NCI-H187 treated with DMSO at 0.1 percent for 48 hours (cell line): ENCODE measurements at places on chromosomes 16 and 17.
A peak's percentile ranks its signal among the peaks of the same experiment; 100 is the strongest.

GRCh38 chr17:77819497-77819896, 139.0 kb upstream of the TNRC6C start:
- no peak for DNase-seq

DNA sequence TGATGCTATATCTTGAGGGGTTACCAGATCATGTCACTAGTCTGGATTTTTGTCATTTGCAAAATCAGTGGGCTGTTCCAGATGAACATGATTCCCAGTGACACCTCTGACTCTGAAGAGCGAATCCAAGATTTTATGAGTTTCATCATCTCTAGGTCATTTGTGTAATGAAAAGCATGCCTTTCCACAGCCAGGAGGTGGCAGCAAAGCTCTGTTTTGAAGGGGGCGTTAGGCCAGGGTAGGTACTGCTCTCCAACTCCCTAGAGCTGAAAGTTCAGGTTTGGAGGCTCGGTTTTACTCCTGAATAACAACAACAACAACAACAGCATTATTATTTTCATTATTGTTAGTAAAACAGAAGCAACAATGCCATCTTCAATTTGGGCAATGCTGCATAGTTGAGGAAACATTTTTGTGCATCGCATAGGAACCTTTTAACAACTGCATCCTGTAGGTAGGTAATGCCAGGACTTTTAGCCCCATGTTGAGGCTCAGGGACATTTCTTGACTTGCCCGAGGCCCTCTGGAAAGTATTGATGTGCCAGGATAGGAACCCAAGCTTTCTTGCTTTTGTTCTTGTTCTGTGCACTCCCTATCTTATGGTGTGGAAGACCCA, 77.0 kb downstream of the MYH13 start:
- no peak for DNase-seq

- peak; percentile 63 for DNase-seq
These were observed at the start of gene RDM1 for GRCh38 chr17:35930211-35931065. TSS of gene RDM1 (minus strand) at chr17:35930773. CDS start at chr17:35930727, 46 bp downstream.

DNA sequence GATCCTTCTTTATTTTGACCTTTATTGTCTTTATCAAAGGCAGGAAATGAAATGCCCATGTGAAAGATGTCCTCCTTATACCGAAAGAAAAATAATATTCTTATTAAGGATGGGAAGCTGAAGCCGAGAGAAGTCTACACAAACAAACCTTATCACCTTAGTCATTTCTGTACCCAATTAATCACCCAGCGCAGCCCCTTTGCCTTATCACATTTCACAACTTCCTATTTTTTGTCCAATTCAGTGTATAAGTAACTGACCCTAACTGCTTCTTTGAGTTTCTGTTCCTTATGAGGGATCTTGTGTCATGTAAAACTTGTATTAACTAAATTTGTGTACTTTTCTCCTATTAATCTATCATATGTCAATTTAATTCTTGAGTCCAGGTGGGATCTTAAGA, 16.4 kb upstream of the CCL23 start:
- DNase-seq, result no peak

- no peak for DNase-seq
These were observed 226.0 kb upstream of the GSE1 start for GRCh38 chr16:85387171-85387507.

DNA sequence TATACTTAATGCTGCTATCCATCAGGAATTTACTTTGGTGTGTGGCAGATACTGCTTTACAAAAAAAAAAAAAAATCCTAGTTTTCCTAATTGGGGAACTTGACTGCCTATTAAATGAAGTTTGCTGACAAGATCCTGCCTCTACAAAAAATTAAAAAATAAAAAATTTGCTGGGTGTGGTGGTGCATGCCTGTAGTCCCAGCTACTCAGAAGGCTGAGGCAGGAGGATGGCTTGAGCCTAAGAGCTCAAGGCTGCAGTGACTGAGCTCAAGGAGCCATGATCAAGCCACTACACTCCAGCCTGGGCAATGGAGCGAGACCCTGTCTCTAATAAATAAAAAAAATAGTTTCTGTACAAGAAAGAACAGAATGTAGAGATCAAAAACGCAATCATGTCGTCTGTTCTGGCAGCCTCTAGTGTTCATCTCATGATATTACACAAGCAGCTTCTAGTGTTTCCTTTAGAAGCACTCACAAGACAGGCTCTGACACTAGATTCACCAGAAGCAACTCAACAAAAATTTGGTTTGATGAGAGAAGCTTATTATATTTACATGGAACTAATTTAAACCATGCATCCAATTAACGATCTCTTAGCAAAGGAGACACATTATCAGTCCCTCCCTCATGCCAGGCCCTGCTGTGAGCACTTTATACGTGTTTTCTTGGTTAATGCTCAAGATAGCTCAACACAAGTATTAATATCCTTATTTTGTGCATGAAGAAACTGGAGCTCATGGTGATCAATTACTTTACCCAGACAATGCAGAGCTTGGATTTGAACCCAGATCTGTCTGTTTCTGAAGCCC, 6.8 kb upstream of the KRTAP17-1 start:
- DNase-seq, result no peak

- no peak for DNase-seq
These were observed 10.7 kb upstream of the HSD3B7 start for GRCh38 chr16:30974348-30974747.

DNA sequence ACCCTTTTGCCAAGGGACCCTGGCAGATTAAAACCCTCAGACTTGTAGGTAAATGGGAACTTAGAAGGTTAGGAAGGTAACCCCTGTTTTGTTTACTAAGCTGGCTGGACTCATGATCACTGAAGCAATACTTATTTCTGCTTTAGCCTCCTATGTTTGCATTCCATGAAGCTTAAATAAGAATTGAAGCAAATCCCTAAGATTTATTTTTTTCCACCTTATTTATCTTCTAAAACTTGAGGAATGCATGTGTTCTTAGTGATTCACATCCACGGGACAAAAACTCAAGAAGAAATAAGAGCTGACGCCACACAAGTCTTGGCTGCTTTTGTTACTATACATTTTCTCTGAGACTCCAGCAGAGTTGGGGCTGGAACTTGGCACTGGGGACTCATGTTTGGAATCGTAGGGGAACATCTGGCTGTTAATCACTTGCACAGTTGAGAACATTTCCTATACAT, 35.5 kb downstream of the CLUAP1 start:
- DNase-seq, result no peak
